ENCODE measurements at places on chromosomes 16 and 17. TPM values are rescaled to one million over a fixed set of nuclear protein-coding genes. Genes with fewer than 3 reads are reported as not detected.

Gene RNF157
- total RNA-seq: 29.0 TPM

Gene MLKL
- 5.1 TPM for total RNA-seq

DNA sequence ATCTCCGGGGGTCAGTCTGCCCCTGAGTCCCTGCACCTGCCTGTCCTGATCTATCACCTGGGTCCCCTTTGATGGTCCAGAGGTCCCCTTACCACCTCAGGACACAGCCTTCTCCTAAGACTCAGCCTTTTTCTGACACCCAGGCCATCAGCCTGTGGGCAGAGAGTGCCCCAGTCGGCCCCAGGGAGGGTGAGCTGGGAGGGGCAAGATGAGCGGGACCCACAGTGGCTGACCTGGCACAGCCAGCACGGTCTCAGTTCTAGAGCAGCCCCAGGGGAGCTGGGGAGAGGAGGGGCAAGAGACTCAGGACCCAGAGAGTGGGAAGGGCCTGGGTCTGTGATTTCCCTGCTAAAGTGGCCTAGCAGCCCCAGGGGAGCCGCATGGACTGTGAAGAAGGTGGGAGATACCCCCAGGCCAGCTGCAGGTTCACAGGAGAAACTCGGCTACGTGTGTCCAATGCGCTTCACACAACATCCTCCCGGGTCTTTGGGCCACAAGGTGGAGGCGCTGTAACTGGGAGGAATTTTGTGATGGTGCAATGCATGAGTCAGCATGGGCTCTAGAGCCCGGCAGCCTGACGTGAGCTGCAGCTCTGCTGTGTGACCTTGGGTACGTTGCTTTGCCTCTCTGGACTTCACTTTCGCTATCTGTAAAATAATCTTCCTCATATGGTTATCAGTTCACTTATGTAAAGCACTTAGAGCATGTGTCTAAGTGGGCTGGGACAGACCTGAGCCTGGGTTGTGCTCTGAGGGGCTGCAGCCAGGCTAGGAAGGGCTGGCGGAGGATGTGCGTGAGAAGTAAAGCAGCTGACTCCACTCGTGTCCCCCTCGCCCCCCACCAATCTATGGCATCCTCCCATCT lies 67.2 kb upstream of the LHX1 start:
- no peak overlapping the region for H3K27ac ChIP-seq
- DNase-seq: peak; percentile 54
- H3K4me3 ChIP-seq: no peak overlapping the region
- no peaks in the 10 kb centered on the region for H3K4me1 ChIP-seq
- no peaks in the 10 kb centered on the region for H3K27me3 ChIP-seq

GRCh38 chr16:63719926-63720325 lies 1401.9 kb downstream of the CDH11 start:
- no peak for DNase-seq
- no peaks in the 10 kb centered on the region for H3K27me3 ChIP-seq
- no peaks in the 10 kb centered on the region for H3K36me3 ChIP-seq
- H3K4me1 ChIP-seq: no peaks in the 10 kb centered on the region
- H3K4me3 ChIP-seq: no peak overlapping the region

Gene LITAFD
- not detected for total RNA-seq

Gene OR2C1
- total RNA-seq: not detected

- DNase-seq: no peak
- no peak overlapping the region for H3K4me3 ChIP-seq
- no peak overlapping the region for H3K27ac ChIP-seq
- peaks cover 9% of the 10 kb centered on the region for H3K4me1 ChIP-seq
Measured at GRCh38 chr16:85649411-85650134, 36.5 kb downstream of the GSE1 start.

- H3K4me3 ChIP-seq: no peak overlapping the region
- peaks cover 13% of the 10 kb centered on the region for H3K27me3 ChIP-seq
- H3K27ac ChIP-seq: no peak overlapping the region
- DNase-seq: no peak
- no peaks in the 10 kb centered on the region for H3K36me3 ChIP-seq
Measured at GRCh38 chr16:28290859-28291254, 1.5 kb upstream of the SBK1 start.

Gene DNASE1
- 7.0 TPM for total RNA-seq

DNA sequence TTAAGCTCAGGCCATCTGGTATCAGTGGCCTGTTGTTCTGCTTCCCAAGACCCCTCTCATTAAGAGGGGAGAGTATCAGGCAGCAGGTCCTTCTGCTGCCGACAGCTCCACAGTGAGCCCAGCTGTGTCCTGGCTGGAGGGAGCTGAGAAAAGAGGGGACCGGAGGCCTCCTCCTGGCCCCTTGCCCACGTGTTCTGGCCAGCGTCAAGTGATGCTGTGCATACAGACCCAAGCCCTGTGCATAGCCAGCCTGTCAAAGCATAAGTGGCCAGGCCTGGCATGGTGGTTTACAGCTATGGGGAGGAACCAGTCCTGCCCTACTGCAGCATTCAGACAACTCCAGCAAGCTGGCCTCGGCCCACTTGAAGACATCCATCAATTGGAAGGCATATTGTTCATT lies 48.0 kb downstream of the ABCC6 start:
- no peaks in the 10 kb centered on the region for H3K27me3 ChIP-seq
- DNase-seq: no peak
- no peak overlapping the region for H3K27ac ChIP-seq
- no peaks in the 10 kb centered on the region for H3K4me1 ChIP-seq
- no peak overlapping the region for H3K4me3 ChIP-seq
- H3K36me3 ChIP-seq: no peaks in the 10 kb centered on the region

Gene CCL3
- 0.63 TPM for total RNA-seq

GRCh38 chr16:84911486-84912216 lies 91.9 kb downstream of the CRISPLD2 start:
- no peak overlapping the region for H3K27ac ChIP-seq
- H3K27me3 ChIP-seq: peaks cover 68% of the 10 kb centered on the region
- no peaks in the 10 kb centered on the region for H3K36me3 ChIP-seq
- DNase-seq: no peak
- no peak overlapping the region for H3K4me3 ChIP-seq
- H3K4me1 ChIP-seq: peaks cover 7% of the 10 kb centered on the region

Gene DHX40
- 18.5 TPM for total RNA-seq

Gene LRRC36
- total RNA-seq: not detected

- H3K4me3 ChIP-seq: no peak overlapping the region
- H3K27ac ChIP-seq: no peak overlapping the region
- no peaks in the 10 kb centered on the region for H3K36me3 ChIP-seq
- DNase-seq: no peak
- H3K27me3 ChIP-seq: peaks cover 24% of the 10 kb centered on the region
Measured at GRCh38 chr17:14015271-14015670, 54.0 kb upstream of the COX10 start.

GRCh38 chr17:71392715-71393567 lies 727.9 kb upstream of the SOX9 start:
- no peak overlapping the region for H3K27ac ChIP-seq
- no peak for DNase-seq
- H3K36me3 ChIP-seq: no peaks in the 10 kb centered on the region
- H3K4me1 ChIP-seq: no peaks in the 10 kb centered on the region
- no peak overlapping the region for H3K4me3 ChIP-seq

- no peak for DNase-seq
- no peaks in the 10 kb centered on the region for H3K36me3 ChIP-seq
- H3K4me1 ChIP-seq: no peaks in the 10 kb centered on the region
Measured at GRCh38 chr17:12789481-12790248, at the start of gene ARHGAP44. Gene ARHGAP44, plus strand, starts transcription at chr17:12789498. Its CDS starts 341 bp downstream, at chr17:12789839.

- no peak overlapping the region for H3K27ac ChIP-seq
- DNase-seq: no peak
- H3K4me3 ChIP-seq: no peak overlapping the region
- H3K36me3 ChIP-seq: no peaks in the 10 kb centered on the region
Measured at GRCh38 chr17:72775919-72776318, 316.6 kb downstream of the SLC39A11 start.

DNA sequence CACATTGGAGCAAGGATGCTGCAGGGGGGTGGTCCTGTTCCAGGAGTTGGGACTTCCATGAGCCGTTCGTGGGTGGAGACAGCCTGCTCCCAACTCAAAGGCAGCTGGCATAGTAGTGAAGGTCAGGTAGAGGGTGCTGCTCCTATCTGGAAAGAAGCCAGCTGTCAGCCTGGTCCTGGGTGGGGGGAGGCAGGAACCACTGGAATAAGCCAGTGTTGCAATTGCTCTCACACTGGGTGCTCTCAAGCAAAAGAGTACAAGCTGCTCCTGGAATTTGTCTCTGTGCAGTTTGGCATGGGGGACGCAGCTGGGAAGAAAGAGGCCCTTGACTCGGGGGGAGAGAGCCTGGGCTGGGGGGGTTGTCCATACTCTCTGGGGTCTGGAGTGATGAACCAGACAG lies 8.7 kb downstream of the CACNG5 start:
- peaks cover 24% of the 10 kb centered on the region for H3K27me3 ChIP-seq
- H3K4me1 ChIP-seq: no peaks in the 10 kb centered on the region

DNA sequence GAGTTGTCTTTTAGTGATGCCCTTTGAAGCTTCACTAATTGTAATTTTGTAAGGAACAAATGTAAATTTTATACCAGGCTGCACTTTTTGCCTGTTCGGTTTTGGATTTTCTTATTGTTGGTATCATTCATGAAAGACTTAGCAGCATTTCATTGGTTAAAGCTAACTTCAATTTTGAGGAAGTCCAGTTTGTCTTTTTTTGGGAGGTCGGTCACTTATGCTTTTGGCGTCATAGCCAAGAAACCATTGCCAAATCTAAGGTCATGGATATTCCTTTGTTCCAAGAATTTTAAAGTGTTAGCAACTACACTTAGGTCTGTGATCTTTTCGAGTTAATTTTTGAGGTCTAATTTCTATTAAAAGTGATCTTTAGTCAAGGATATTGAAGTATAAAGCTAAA lies 77.1 kb downstream of the PRKCA start:
- no peak overlapping the region for H3K4me3 ChIP-seq
- H3K27ac ChIP-seq: no peak overlapping the region
- no peaks in the 10 kb centered on the region for H3K27me3 ChIP-seq
- peaks cover 4% of the 10 kb centered on the region for H3K4me1 ChIP-seq
- no peaks in the 10 kb centered on the region for H3K36me3 ChIP-seq

Gene GNGT2
- total RNA-seq: not detected

DNA sequence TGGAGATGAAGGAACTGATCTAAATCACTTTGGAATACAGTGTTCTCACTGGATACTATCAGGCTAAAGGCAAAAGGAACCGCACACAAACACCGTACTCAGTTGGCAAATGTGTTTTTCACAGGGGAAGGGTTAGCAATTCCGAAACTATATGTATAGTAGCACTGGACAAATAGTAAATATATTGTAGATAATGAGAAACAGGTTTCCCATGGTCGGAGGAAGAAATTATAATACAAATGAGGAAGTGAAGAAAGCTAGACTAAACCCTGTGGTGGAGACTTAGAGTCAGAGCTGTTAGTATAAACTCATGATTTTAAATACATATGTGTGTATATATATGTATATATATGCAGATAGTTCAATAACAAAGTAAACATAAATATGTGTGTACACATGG lies 414.1 kb upstream of the SALL1 start:
- H3K4me1 ChIP-seq: no peaks in the 10 kb centered on the region
- H3K27ac ChIP-seq: no peak overlapping the region
- H3K4me3 ChIP-seq: no peak overlapping the region
- DNase-seq: no peak
- no peaks in the 10 kb centered on the region for H3K27me3 ChIP-seq

DNA sequence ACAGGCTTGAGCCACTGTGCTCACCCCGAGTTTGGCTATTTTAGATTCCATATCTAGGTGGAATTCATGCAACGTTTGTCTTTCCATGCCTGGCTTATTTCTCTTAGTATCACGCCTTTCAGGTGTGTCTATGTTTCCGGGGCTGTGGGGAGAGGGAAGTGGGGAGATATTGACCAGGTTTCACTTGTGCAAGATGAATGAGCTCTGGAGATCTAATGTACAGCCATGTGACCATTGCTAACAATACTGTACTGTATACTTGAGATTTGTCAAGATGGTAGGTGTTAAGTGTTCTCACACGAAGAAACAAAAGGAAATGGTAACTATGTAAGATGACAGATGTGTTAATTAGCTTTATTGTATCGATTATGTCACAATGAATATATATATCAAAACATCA lies 199.6 kb downstream of the SHISA9 start:
- DNase-seq: no peak
- no peaks in the 10 kb centered on the region for H3K36me3 ChIP-seq
- H3K4me1 ChIP-seq: no peaks in the 10 kb centered on the region
- H3K27me3 ChIP-seq: no peaks in the 10 kb centered on the region
- H3K27ac ChIP-seq: no peak overlapping the region

GRCh38 chr16:21302898-21303528 lies 24.9 kb upstream of the CRYM start:
- no peak overlapping the region for H3K4me3 ChIP-seq
- DNase-seq: peak; percentile 23
- no peaks in the 10 kb centered on the region for H3K36me3 ChIP-seq
- no peaks in the 10 kb centered on the region for H3K27me3 ChIP-seq
- peaks cover 13% of the 10 kb centered on the region for H3K4me1 ChIP-seq
- no peak overlapping the region for H3K27ac ChIP-seq

Gene PIMREG
- 13.4 TPM for total RNA-seq

Gene VTN
- 2.3 TPM for total RNA-seq

Gene CACNG3
- not detected for total RNA-seq

DNA sequence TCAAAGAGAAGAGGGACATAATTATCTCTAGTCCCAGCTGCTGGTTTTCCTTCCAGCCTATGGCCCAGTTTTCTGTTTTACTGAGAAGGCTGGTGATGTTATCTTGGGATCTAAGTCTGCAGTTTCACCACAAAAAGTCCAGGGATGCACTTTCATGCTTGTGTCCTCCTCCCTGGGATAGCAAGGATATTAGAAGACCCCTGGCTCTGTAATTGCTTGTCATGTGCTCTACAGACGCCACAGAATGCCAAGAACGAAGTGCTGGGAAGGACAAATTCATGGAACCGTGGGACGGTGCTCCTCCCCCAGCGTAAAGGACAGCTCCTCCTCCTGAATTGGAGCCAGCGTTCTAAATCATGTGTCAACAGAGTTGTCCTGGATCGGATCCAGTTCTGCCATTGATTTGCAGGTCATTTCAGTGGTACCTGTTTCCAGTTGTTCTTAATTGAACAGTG lies 8.6 kb downstream of the MAPT start:
- no peak overlapping the region for H3K27ac ChIP-seq
- peak; percentile 58 for DNase-seq
- peaks cover 8% of the 10 kb centered on the region for H3K4me1 ChIP-seq
- H3K4me3 ChIP-seq: peak overlapping the region; percentile 22

- no peaks in the 10 kb centered on the region for H3K36me3 ChIP-seq
- no peak overlapping the region for H3K4me3 ChIP-seq
Measured at GRCh38 chr16:19926449-19927390, 42.1 kb upstream of the GPRC5B start.
